ENCODE measurements at places on chromosomes 4 and X. TPM values are rescaled to one million over a fixed set of nuclear protein-coding genes. Genes with fewer than 3 reads are reported as not detected.

Gene UGT2B7
- polyA plus RNA-seq: not detected

Gene PCDH7
- not detected for polyA plus RNA-seq

Gene GATA1
- polyA plus RNA-seq: 0.23 TPM

GRCh38 chrX:10483191-10483831 lies 137.1 kb downstream of the MID1 start:
- peaks cover 10% of the 10 kb centered on the region for H3K4me1 ChIP-seq
- no peak for DNase-seq
- H3K36me3 ChIP-seq: no peaks in the 10 kb centered on the region
- H3K4me3 ChIP-seq: no peak overlapping the region
- no peak overlapping the region for H3K27ac ChIP-seq

Gene RAB39B
- polyA plus RNA-seq: 5.1 TPM

Gene ANXA10
- not detected for polyA plus RNA-seq

Gene LRIT3
- not detected for polyA plus RNA-seq

Gene OFD1
- 52.0 TPM for polyA plus RNA-seq

DNA sequence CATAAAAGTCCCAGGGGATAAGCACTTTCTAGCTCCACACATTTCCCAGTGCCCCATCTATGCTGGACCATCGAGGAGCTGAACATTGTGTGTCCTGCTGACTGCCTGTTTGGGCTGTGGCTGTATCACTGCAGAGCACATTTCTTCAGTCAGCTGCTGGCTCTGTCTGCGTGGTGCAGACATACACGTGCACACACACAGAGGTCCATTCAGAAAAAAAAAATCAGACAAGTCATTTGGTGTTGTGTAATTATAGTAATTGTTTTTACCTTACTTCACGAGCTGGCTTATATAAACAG lies 1.1 kb upstream of the PDLIM3 start:
- peaks cover 17% of the 10 kb centered on the region for H3K27me3 ChIP-seq
- DNase-seq: no peak
- H3K4me1 ChIP-seq: peaks cover 7% of the 10 kb centered on the region
- no peaks in the 10 kb centered on the region for H3K36me3 ChIP-seq
- H3K4me3 ChIP-seq: no peak overlapping the region

Gene XKRX
- 2.3 TPM for polyA plus RNA-seq

DNA sequence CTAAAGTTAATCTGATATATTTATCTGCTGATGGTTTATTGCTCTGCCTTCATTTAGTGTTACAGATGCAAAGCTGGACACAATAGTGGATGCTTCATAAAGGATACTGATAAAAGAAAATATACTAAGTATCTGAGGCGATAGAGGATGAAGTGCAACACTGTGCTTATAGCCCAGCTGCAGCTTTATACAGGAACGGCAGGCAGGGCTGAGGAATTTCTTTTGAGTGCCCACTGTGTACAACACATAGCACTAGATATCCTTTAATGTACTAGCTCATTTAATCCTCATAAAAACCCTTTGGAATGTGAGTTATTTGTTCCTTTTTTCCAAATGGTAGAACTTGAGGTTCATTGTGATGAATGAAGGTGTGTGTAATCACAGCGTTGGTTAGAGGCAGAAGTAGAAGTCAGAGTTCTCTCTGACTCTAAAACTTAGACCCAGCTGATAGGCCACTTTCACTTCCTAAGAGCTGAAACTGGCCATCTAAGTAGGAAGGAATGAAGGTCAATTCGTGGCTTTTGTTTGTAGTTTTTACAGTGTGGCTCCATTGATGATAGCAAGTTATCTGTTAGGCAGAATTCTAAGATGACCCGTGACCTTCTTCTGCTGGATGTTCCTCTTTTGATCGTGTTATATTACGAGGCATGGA lies 138.0 kb downstream of the VEGFC start:
- H3K4me1 ChIP-seq: no peaks in the 10 kb centered on the region
- no peak overlapping the region for H3K4me3 ChIP-seq
- no peak for DNase-seq
- H3K36me3 ChIP-seq: no peaks in the 10 kb centered on the region

- no peak for DNase-seq
- H3K4me3 ChIP-seq: no peak overlapping the region
- peaks cover 7% of the 10 kb centered on the region for H3K4me1 ChIP-seq
- no peaks in the 10 kb centered on the region for H3K36me3 ChIP-seq
- H3K27ac ChIP-seq: no peak overlapping the region
These were observed 187.6 kb downstream of the TSPAN5 start for GRCh38 chr4:98470831-98471230.

DNA sequence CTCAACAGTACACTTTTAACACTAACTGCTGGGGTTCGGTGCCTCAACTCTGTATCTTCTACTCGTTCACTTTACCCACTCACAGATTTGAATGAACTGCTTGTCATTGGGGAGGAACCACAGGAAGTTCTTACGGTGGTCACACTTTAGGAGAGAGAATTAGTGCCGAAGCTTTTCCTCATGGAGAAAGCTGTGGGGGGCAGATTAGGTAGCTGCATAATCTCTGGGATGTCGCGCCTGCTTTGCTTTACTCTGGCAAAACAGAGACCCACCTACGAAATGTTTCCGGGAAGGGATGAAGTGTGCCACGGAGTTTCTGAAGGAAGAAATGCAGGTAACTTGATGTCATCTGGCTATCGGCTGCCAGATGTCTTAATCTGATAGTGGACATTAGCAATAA lies 949.7 kb upstream of the TENM3 start:
- no peaks in the 10 kb centered on the region for H3K36me3 ChIP-seq
- H3K27me3 ChIP-seq: no peaks in the 10 kb centered on the region
- no peak overlapping the region for H3K27ac ChIP-seq
- no peak for DNase-seq

Gene PLP1
- polyA plus RNA-seq: not detected

- H3K27me3 ChIP-seq: peaks cover 4% of the 10 kb centered on the region
- no peak overlapping the region for H3K27ac ChIP-seq
- no peak overlapping the region for H3K4me3 ChIP-seq
- no peak for DNase-seq
- no peaks in the 10 kb centered on the region for H3K36me3 ChIP-seq
These were observed 40.2 kb upstream of the CRMP1 start for GRCh38 chr4:5933116-5933515.

DNA sequence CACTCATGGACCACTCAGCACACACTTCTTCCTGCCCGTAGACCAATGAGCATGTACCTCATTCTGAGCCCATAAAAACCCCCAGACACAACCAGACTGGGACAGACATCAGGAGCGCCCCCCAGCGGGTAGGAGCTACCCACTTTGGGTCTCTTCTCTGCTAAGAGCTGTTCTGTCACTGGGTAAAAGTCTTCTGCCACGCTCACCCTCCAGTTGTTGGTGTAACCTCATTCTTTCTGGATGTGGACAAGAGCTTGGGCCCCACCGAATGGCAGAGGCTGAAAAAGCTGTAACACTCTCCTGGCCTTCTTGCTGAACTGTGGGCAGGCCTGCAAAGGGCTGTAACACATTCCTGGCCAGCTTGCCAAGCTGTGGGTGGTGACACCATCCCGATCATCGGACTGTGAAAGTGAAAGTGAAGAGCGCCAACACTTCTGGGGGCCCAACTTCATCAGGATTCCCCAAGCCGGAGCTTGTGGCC lies 137.6 kb downstream of the TECRL start:
- H3K27me3 ChIP-seq: no peaks in the 10 kb centered on the region
- no peak overlapping the region for H3K4me3 ChIP-seq
- H3K4me1 ChIP-seq: no peaks in the 10 kb centered on the region
- no peak overlapping the region for H3K27ac ChIP-seq

DNA sequence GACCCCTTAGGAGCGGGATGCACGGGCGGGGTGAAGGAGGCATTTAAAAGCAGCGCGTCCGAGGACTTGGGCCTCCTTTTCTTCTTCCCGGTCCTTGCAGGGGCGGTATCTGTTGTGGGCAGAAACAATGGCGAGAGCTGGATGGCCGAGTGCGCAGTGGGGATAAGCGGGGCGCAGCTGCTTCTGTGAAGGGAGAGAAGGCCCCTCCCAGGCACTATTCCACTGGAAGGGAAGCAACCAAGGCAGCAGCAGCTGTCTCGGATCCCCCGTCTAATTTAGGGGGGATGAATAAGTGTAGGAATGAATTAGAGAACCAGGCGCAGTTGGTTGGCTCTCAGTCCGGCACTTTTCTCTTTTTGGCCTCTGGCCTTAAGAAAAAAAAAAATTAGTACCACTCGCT lies 995 bp downstream of the SMARCA5 start:
- H3K4me3 ChIP-seq: peak overlapping the region; percentile 99
- H3K27me3 ChIP-seq: no peaks in the 10 kb centered on the region
- H3K4me1 ChIP-seq: peaks cover 47% of the 10 kb centered on the region

DNA sequence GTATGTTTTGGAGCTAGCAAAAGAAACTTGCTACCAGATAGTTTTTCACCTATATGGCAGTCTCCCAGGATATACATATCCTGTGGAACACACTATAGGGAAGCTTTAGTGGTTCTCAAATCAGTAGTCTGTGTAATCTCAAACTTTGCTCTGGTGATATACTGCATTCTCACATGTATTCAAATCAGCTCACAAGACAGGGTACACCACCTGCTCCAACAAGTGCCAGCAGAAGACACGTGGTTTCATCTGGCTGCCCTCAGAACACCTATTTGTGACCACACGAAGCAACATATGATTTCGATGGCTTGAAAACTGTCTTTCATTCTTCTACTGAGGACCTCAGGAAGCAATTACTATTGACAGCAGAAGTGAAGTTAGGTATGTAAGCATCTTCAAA lies 37.7 kb downstream of the BCLAF3 start:
- H3K27ac ChIP-seq: no peak overlapping the region
- no peaks in the 10 kb centered on the region for H3K27me3 ChIP-seq
- peaks cover 2% of the 10 kb centered on the region for H3K4me1 ChIP-seq
- no peak for DNase-seq
- no peak overlapping the region for H3K4me3 ChIP-seq
- H3K36me3 ChIP-seq: no peaks in the 10 kb centered on the region

Gene NXF2B
- polyA plus RNA-seq: not detected

- no peaks in the 10 kb centered on the region for H3K27me3 ChIP-seq
- no peak overlapping the region for H3K4me3 ChIP-seq
- no peak for DNase-seq
- H3K4me1 ChIP-seq: no peaks in the 10 kb centered on the region
- no peak overlapping the region for H3K27ac ChIP-seq
These were observed 209.8 kb downstream of the RTL9 start for GRCh38 chrX:110568441-110568840.

Gene DUSP21
- polyA plus RNA-seq: not detected

DNA sequence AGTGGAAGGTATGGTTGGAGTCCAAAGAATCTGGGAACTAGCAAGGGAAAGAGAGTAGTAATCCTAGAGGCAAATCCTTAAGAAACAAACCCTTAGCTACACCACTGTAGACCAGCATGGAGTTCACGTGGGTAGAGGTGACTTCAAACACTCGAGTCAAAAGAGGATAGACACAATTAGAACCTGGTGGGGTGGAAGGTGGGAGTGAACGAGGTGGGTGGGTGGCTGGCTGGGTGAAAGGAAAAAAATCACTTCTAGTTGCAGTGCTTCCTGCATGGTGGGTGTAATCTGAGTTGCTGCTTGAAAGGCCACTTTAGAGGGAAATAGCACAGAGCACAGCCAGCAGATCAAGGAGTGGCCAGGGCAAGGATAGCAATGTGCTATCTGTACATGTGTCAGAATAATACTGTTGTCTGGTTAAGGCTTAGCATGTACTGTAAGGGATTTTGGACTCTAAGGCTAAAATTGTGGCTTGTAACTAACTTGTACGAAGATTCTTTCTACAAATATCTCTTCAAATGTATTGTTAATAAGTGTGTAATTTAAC lies 356.2 kb downstream of the GRIA2 start:
- H3K27me3 ChIP-seq: no peaks in the 10 kb centered on the region
- H3K27ac ChIP-seq: no peak overlapping the region
- no peak for DNase-seq

GRCh38 chr4:1834047-1834775 lies 21.7 kb downstream of the LETM1 start:
- H3K4me1 ChIP-seq: peaks cover 14% of the 10 kb centered on the region
- H3K4me3 ChIP-seq: peak overlapping the region; percentile 73
- peak overlapping the region; percentile 93 for H3K27ac ChIP-seq
- H3K27me3 ChIP-seq: no peaks in the 10 kb centered on the region
- DNase-seq: peak; percentile 44

DNA sequence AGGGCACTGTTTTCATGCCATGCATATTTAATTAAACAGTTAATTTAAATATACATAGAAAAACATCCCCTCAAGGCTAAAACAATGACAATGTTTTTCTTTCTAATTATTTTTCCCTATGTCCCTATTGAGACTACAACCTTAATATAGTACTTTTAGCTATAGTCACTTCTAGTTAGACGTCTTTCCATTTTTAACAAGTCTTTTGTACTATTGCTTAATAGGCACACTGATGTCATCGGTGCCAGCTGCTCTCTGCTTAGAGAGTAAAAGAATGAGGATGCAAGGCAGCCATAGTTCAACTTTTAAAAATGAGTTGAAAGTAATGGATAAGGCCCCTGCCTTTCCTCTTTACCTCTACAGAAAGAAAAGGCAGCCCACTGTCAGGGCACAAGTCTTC lies 191.1 kb downstream of the KCTD8 start:
- H3K4me1 ChIP-seq: no peaks in the 10 kb centered on the region
- H3K4me3 ChIP-seq: no peak overlapping the region
- H3K27me3 ChIP-seq: no peaks in the 10 kb centered on the region
- no peak overlapping the region for H3K27ac ChIP-seq

All from naive B cell (primary cell).